Activated T-helper 1 cell treated with anti-CD3 and anti-CD28 coated beads, Interleukin-12 subunit alpha, Interleukin-12 subunit beta, Interleukin-2, Interleukin-4 antibody, amounts not matched to agents 30 ng/mL and 10 ng/mL and 1 ng/mL, durations not matched to agents 14 hours and 24 hours and 36 hours (primary cell): ENCODE measurements at places on chromosomes 4 and X.

GRCh38 chr4:139734201-139734874, 68.7 kb downstream of the MGST2 start:
- no peak for DNase-seq

DNA sequence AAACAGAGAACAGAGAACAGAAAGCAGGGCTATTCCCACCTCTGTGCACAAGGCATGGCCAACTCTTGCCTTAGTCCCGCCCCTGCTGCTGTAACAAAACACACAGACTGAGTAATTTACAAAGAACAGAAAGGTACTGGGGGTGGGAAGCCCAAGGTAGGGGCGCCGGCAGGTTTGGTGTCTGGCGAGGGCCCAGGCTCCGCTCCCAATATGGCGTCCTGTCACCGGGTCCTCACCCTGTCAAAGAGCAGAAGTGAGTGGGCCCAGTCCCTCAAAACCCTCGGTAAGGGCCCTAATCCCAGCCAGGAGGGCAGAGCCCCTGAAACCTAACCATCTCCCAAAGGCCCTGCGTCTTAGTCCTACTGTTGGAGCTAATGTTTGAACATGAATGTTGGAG, 71.0 kb downstream of the FAM53A start:
- DNase-seq = no peak

DNA sequence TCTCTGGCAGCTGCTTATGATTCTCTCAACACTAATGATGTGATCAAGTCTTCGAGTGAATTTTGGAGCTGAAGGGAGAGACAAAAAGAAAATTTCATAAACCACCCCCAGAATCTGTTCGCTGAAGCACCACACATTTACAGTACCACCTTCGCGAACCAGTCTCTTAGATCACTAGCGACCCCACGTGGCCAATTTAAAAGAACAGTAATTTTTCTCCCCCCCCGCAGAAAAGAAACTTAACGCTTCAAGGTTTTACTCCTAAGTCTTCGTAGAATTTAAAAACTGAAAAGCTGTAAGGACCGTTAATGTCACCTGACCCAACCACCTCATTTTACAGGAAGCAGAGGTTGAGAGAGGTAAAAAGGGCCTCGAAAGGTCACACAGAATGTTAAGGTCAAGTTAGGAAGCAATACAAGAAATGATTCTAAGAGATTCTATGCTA, 187.5 kb downstream of the QDPR start:
- peak; percentile 21 for DNase-seq

DNA sequence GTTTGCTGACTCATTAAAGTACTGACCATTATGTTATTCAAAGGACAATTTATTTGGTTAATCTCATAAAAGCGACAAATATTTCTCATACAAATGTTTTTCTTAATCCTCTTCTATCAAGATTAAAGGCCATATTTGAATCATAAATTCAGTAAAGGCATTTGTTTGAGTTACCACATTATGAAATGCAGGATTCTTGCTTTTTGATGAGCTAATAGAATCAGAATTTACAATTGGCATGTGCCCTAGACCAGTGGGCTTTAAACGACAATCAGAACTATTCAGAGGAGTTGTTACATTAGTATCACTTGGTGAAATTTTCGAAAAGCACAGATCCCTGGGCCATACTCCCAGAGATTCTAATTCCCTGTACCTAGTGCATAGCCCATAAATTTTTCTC, 55.3 kb downstream of the KLHL4 start:
- no peak for DNase-seq

DNA sequence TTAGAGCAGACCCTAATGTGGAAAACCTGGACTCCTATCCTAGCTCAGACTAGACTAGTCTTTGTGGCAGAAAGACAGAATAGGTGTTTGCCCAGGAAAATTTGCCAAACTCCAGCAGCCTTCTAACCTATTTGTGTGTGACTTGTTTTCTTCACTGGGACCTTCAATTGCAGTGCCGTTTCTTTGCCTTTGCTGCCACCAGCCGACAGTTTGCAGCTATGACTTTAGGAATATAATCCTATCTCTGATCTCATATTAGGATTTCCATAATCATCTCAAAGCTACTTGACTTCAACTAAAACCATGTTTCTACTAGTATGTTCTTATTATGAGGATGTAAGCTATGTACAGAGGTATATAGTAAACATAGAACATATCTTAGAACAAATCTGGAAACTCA, 60.2 kb upstream of the PGAM4 start:
- DNase-seq = no peak

GRCh38 chr4:88807499-88807898, 109.9 kb upstream of the NAP1L5 start:
- no peak for DNase-seq

- no peak for DNase-seq
Observed at GRCh38 chr4:143405075-143405730, 68.5 kb downstream of the GAB1 start.
